SK-N-SH (cell line): ENCODE measurements at places on chromosomes 16 and 17.

DNA sequence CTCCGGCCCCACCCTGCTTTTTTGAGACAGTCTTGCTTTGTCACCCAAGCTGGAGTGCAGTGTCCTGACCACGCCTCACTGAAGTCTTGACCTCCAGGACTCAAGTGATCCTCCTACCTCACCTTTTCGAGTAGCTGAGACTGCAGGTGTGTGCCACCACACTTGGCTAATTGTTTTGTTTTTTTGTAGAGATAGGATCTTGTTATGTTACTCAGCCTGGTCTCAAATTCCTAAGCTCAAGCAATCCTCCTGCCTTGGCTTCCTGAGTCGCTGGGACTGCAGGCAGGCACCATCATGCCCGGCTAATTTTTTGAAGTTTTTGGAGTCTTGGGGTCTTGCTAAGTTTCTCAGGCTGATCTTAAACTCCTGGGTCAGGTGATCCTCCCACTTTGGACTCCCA, 206.7 kb downstream of the SHISA9 start:
- H3K4me3 ChIP-seq = no peak overlapping the region
- no peak overlapping the region for H3K27ac ChIP-seq
- H3K4me1 ChIP-seq = no peaks in the 10 kb centered on the region
- no peaks in the 10 kb centered on the region for H3K36me3 ChIP-seq

DNA sequence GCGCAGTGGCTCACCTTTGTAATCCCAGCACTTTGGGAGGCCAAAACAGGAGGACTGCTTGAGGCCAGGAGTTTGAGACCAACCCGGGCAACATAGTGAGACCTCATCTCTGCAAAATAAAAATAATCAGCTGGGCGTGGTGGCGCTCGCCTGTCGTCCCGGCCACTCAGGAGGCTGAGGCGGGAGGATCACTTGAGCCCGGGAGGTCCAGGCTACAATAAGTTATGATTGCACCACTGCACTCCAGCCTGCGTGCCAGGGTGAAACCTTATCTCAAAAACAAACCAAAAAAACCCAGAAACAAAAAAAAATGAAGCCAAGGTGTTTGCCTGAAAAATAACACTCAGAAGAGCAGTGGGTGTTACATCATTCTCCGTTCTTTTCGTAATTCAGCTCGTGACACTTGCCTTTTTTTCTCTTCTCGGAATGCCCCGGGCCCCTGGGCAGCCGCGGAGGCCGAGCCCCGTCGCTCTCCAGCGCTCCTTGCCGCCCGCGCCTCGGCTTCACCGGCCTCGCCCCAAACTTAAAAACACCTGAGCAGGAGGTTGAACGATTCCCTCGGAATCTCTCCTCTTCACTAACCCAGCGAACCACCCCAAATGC, 17.0 kb downstream of the PRCD start:
- H3K27ac ChIP-seq = peak overlapping the region; percentile 71
- peak overlapping the region; percentile 83 for H3K4me3 ChIP-seq
- H3K36me3 ChIP-seq = peaks cover 26% of the 10 kb centered on the region
- no peak for DNase-seq

DNA sequence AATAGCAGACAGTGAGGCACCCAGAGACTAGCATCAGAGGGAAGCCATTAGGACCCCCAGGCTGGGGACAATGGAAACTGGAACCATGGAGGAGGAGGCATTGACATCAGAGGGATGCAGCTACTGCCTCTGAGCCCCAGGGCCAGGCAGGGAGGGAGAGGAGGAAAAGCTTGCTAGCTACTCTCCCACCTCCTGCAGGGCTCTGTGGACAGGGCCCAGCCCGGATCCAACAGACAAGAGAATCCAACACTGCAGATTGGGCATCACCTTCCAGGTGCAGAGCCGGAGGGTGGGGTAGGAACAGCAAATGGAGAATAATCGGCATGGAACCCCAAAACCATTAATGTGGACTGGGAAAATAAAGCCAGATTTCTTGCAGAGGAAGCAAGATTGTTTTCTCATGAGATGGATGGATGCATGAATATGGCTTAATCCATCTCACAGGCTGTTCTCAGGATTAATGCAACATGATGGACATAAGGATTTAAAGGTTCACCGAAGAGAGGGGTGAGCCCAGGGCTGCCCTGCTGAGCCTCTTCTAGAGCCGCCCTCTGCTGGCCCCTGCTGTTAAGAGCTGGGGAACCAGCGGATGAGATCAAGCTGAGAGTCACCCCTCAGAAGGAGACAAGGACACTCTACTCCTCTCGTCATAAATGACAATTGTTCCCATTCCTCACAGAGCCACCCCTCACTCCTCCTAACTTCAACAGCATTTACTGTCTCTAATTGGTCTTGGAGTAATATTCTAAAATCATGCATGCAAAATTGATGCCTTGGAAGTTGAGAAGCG, 48.8 kb downstream of the DNAH3 start:
- H3K4me1 ChIP-seq = peaks cover 3% of the 10 kb centered on the region; the same call in 1 of the 2 replicates
- DNase-seq = peak; percentile 11
- H3K27ac ChIP-seq = no peak overlapping the region
- H3K4me3 ChIP-seq = no peak overlapping the region

DNA sequence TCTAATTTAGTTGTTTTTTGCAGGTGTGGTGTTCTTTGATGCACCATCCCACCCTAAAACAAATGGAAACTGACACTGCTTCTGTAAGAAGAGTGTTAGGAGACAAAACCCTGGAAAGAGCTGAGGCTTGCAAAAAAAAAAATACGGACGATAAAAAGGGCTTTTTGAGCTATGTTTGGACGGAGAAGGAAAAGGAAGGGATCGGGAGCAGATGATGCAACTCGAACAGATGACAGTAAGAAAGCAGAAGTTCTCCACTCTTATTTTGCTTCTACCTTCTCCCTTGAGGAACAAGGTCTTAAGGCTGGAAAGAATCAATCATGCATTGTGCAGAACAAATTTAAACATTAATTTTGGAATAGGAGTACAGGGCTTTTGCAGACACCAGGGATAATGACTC, 136.7 kb downstream of the MAF start:
- no peak overlapping the region for H3K27ac ChIP-seq
- H3K27me3 ChIP-seq = no peaks in the 10 kb centered on the region
- no peaks in the 10 kb centered on the region for H3K4me1 ChIP-seq
- no peaks in the 10 kb centered on the region for H3K36me3 ChIP-seq

- H3K36me3 ChIP-seq = peaks cover 5% of the 10 kb centered on the region
- H3K4me1 ChIP-seq = peaks cover 13% of the 10 kb centered on the region; the same call in 1 of the 2 replicates
- DNase-seq = no peak
- no peak overlapping the region for H3K27ac ChIP-seq
- no peaks in the 10 kb centered on the region for H3K27me3 ChIP-seq
These were observed 2.1 kb downstream of the NEURL4 start for GRCh38 chr17:7327056-7327455.

DNA sequence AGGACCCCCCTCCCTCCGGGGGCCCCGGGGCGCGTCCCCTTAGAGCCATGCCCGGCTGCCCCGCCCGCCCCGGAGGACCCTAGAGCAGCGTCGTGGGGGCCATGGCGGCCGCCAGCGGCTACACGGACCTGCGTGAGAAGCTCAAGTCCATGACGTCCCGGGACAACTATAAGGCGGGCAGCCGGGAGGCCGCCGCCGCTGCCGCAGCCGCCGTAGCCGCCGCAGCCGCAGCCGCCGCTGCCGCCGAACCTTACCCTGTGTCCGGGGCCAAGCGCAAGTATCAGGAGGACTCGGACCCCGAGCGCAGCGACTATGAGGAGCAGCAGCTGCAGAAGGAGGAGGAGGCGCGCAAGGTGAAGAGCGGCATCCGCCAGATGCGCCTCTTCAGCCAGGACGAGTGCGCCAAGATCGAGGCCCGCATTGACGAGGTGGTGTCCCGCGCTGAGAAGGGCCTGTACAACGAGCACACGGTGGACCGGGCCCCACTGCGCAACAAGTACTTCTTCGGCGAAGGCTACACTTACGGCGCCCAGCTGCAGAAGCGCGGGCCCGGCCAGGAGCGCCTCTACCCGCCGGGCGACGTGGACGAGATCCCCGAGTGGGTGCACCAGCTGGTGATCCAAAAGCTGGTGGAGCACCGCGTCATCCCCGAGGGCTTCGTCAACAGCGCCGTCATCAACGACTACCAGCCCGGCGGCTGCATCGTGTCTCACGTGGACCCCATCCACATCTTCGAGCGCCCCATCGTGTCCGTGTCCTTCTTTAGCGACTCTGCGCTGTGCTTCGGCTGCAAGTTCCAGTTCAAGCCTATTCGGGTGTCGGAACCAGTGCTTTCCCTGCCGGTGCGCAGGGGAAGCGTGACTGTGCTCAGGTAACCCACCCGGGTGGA, 759 bp downstream of the ALKBH5 start:
- H3K36me3 ChIP-seq = peaks cover 3% of the 10 kb centered on the region
- H3K4me3 ChIP-seq = peak overlapping the region; percentile 84
- DNase-seq = no peak
- H3K4me1 ChIP-seq = peaks cover 17% of the 10 kb centered on the region
- peak overlapping the region; percentile 98 for H3K27ac ChIP-seq

DNA sequence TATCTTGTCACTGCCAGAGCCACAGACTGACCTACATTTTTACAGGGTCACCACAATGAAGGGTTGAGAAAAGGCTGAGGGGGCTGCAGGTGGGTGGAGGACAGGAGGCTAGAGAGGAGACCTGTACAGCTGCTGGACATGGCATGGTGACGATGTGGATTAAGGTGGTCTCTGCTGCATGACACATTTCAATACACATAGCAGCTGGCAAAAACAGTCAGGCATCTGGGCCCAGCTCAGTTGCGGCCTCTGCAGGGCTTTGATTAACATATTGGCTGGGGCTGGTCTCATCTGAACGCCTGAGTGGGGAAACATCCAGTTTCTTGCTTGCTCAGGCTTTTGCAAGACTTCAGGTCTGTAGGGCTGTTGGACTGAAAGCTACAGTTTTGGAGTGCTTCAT, 265.4 kb upstream of the FOXF1 start:
- peaks cover 89% of the 10 kb centered on the region for H3K27me3 ChIP-seq
- no peaks in the 10 kb centered on the region for H3K4me1 ChIP-seq
- no peak overlapping the region for H3K27ac ChIP-seq
- H3K36me3 ChIP-seq = no peaks in the 10 kb centered on the region

DNA sequence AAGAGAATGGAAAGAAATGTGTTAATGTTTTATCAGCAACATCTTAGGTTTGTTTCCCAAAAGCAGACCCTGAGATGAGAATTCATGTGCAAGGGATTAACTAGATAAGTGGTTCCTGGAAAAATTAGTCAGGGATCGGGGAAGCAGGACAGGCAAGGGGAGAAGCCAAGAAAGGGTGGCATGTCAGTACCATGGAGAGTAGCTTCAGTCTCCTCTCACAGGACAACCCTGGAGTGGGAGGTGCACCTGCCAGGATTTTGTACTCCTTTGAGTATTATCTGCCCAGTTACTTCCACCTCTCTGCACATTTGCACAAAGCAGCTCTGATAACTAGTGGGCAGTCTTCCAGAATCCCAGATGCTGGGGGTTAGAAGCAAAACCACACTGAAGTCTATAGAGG, 117.0 kb downstream of the RGS9 start:
- DNase-seq = no peak
- no peaks in the 10 kb centered on the region for H3K4me1 ChIP-seq
- H3K27ac ChIP-seq = no peak overlapping the region

GRCh38 chr17:69268543-69269014, 40.0 kb upstream of the ABCA10 start:
- DNase-seq = no peak
- peaks cover 8% of the 10 kb centered on the region for H3K36me3 ChIP-seq
- H3K4me3 ChIP-seq = no peak overlapping the region
- peaks cover 8% of the 10 kb centered on the region; the same call in 1 of the 2 replicates for H3K4me1 ChIP-seq
- no peak overlapping the region; the same call in 1 of the 2 replicates for H3K27ac ChIP-seq

- no peaks in the 10 kb centered on the region for H3K4me1 ChIP-seq
- H3K36me3 ChIP-seq = no peaks in the 10 kb centered on the region
- DNase-seq = no peak
- no peak overlapping the region for H3K4me3 ChIP-seq
- no peaks in the 10 kb centered on the region; the same call in 1 of the 2 replicates for H3K27me3 ChIP-seq
- no peak overlapping the region for H3K27ac ChIP-seq
These were observed 2.0 kb upstream of the KRT38 start for GRCh38 chr17:41442739-41443138.

GRCh38 chr16:4110680-4111079, 5.6 kb downstream of the ADCY9 start:
- no peaks in the 10 kb centered on the region for H3K27me3 ChIP-seq
- H3K36me3 ChIP-seq = no peaks in the 10 kb centered on the region
- peaks cover 26% of the 10 kb centered on the region for H3K4me1 ChIP-seq

GRCh38 chr17:66276328-66276937, 26.0 kb upstream of the PRKCA start:
- peaks cover 37% of the 10 kb centered on the region for H3K4me1 ChIP-seq
- no peak overlapping the region for H3K4me3 ChIP-seq
- peak overlapping the region; percentile 80 for H3K27ac ChIP-seq
- no peaks in the 10 kb centered on the region for H3K36me3 ChIP-seq
- no peaks in the 10 kb centered on the region for H3K27me3 ChIP-seq
- DNase-seq = no peak

- no peak overlapping the region for H3K4me3 ChIP-seq
- H3K4me1 ChIP-seq = no peaks in the 10 kb centered on the region
- H3K27ac ChIP-seq = no peak overlapping the region
- DNase-seq = no peak
These were observed 184.0 kb downstream of the CYLD start for GRCh38 chr16:50925758-50926357.

DNA sequence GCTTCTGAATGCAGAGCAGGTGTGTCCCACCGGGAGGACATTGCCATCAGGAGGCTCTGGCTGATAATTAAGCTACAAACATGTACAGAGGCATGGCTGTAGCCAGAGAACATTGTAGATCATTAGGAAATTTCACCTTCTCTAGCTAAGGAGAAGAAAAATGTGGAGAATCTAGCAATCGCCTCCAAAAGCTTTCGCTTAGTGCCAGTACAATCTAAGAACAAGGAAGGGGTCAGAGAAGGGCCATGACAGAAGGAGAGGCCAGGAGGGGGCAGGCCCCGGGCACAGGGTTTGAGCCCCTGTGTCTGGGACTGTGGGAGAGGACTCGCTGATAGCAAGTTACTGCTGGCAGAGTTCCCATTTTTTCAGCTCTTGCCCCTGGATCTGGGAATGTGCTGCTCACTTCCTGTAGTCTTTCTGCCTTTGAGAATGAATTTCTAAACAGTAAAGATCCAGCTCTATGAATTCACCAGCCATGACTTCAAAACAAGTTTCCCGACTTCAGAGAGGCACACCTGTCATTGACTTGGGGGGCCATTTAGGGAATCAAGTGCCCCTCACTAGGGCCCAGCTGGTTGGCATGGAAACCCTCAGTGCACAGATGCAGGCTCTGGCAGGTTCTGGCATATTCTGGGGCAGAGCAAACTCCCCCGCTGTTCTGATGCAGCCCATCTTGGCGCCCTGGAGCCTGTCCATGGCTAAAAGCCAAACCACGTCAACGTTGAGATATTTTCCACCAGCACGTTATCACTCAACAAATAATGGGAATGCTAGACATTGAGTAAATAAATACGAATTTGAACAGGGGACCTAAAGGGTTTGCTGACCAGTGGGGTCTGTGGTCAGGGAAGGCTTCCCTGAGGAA, 59.5 kb upstream of the CACNG4 start:
- peaks cover 20% of the 10 kb centered on the region for H3K4me1 ChIP-seq
- H3K36me3 ChIP-seq = no peaks in the 10 kb centered on the region
- peak; percentile 81 for DNase-seq
- H3K27me3 ChIP-seq = no peaks in the 10 kb centered on the region; the same call in 1 of the 2 replicates

GRCh38 chr16:84583995-84584394, 33.9 kb downstream of the COTL1 start:
- H3K4me3 ChIP-seq = no peak overlapping the region
- no peaks in the 10 kb centered on the region for H3K27me3 ChIP-seq
- H3K4me1 ChIP-seq = no peaks in the 10 kb centered on the region
- H3K27ac ChIP-seq = no peak overlapping the region
- DNase-seq = no peak
